ENCODE measurements at places on chromosomes 2 and 18. TPM values are rescaled to one million over a fixed set of nuclear protein-coding genes. Genes with fewer than 3 reads are reported as not detected.

SFT2D3 gene
- 3.2 TPM for total RNA-seq

CRYGD gene
- total RNA-seq: not detected

NGEF gene
- total RNA-seq: not detected

CPS1 gene
- total RNA-seq: 3.0 TPM

GALNT13 gene
- not detected for total RNA-seq

SLC66A2 gene
- total RNA-seq: 25.4 TPM

SP140 gene
- total RNA-seq: 0.56 TPM

CLEC4F gene
- total RNA-seq: 0.08 TPM

ATP6V1B1 gene
- 0.43 TPM for total RNA-seq

DUSP28 gene
- total RNA-seq: 11.5 TPM

SNTG2 gene
- 0.73 TPM for total RNA-seq

LYG1 gene
- total RNA-seq: not detected

ERICH2 gene
- total RNA-seq: 0.94 TPM

PARD3B gene
- total RNA-seq: 6.8 TPM

CPLX4 gene
- not detected for total RNA-seq

MC5R gene
- total RNA-seq: not detected

SOWAHC gene
- 2.7 TPM for total RNA-seq

ANKRD62 gene
- total RNA-seq: not detected

SEC11C gene
- 18.4 TPM for total RNA-seq

C2orf42 gene
- total RNA-seq: 13.6 TPM

UGT1A6 gene
- total RNA-seq: 0.32 TPM

ZNF532 gene
- total RNA-seq: 53.3 TPM

CEBPZOS gene
- total RNA-seq: 57.8 TPM

MDH1B gene
- 0.54 TPM for total RNA-seq

AMER3 gene
- not detected for total RNA-seq

IL36A gene
- total RNA-seq: not detected

TMEM198 gene
- 2.6 TPM for total RNA-seq

DLGAP1 gene
- total RNA-seq: 0.08 TPM

ALPP gene
- not detected for total RNA-seq

GRB14 gene
- 24.1 TPM for total RNA-seq

SP5 gene
- 0.46 TPM for total RNA-seq

IL1R1 gene
- total RNA-seq: 21.1 TPM

ITPRIPL1 gene
- total RNA-seq: 1.0 TPM

COLEC12 gene
- total RNA-seq: 9.1 TPM

SLC35F6 gene
- total RNA-seq: 18.3 TPM

IL36RN gene
- not detected for total RNA-seq

TEKT4 gene
- not detected for total RNA-seq

MRPS5 gene
- total RNA-seq: 77.0 TPM

OTOS gene
- total RNA-seq: not detected

IL1F10 gene
- not detected for total RNA-seq
